ENCODE measurements at places on chromosomes 6 and 20. TPM values are rescaled to one million over a fixed set of nuclear protein-coding genes. Genes with fewer than 3 reads are reported as not detected.

The CLDN20 gene
- 0.67 TPM for polyA plus RNA-seq

DNA sequence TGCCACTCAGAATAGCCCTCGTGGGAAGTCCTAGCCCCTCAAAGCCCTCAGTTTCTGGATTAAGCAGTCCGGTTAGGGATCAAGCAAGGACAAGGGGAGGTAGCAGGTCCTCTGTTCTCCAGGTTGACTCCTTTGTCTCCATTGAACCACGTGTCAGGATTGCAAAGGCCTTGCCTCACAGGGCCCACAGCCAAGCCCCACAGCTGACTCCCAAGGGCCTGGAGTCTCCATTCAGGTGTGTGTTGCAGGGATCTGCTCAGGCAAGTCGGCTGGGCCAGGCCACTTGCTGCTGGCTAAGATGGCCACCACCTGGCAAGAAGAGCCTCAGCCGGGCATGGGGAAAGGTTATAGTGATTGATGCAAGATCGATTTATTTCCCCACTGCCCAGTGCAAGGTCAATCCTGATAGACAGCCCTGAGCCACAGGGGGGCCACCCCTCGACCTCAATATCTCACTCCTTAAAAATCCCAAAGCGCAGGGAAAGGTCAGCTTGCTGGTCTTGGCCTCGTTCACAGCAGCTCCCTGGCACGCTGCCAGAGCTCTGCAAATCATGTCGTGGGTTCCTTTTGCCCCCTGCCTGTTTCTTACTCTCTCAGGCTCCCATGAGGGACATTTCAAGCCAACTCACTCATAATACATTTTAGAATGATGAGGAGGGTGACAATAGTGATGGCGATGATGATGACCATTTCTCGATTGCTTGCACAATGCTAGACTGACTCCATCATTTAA is 75.9 kb downstream of the EDN3 start:
- no peak overlapping the region for H3K27ac ChIP-seq
- no peak for DNase-seq
- no peak overlapping the region for H3K4me3 ChIP-seq
- H3K4me1 ChIP-seq: no peaks in the 10 kb centered on the region

- no peak overlapping the region for H3K27ac ChIP-seq
- H3K36me3 ChIP-seq: peaks cover 2% of the 10 kb centered on the region
- no peak overlapping the region for H3K4me3 ChIP-seq
- H3K4me1 ChIP-seq: peaks cover 3% of the 10 kb centered on the region
- no peaks in the 10 kb centered on the region for H3K27me3 ChIP-seq
- DNase-seq: no peak
These were observed 28.8 kb downstream of the DUSP22 start for GRCh38 chr6:321158-321438.

- no peak overlapping the region for H3K27ac ChIP-seq
- peaks cover 26% of the 10 kb centered on the region for H3K4me1 ChIP-seq
- no peaks in the 10 kb centered on the region for H3K36me3 ChIP-seq
- H3K4me3 ChIP-seq: no peak overlapping the region
- no peaks in the 10 kb centered on the region for H3K27me3 ChIP-seq
- DNase-seq: no peak
These were observed 99.2 kb downstream of the LCA5 start for GRCh38 chr6:79438030-79438429.

- H3K4me1 ChIP-seq: no peaks in the 10 kb centered on the region
- no peak overlapping the region for H3K4me3 ChIP-seq
- H3K27me3 ChIP-seq: no peaks in the 10 kb centered on the region
- no peak for DNase-seq
- no peaks in the 10 kb centered on the region for H3K36me3 ChIP-seq
- no peak overlapping the region for H3K27ac ChIP-seq
These were observed 11.4 kb downstream of the CRISP3 start for GRCh38 chr6:49732781-49733180.

DNA sequence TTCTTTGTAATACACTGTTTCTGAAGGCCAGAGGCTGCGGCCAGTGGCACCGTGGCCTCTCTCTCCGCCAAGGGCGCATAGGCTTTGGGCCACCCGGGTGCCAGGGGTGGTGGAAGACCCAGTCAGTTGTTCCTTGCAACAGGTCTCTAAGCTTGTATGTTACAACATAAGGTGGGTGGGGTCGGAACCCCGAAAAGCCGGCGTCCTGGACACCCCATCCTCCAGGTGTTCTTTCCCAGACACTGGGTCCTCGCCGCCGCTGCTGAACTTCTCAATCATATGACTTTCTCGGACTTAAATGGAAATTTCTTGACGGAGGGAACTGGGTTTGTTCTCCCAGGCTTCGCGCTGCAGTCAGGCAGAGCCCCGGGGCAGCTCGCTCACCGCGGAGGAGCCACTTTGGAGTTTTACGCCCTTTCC is 983 bp upstream of the KCNQ5 start:
- H3K27ac ChIP-seq: peak overlapping the region; percentile 3
- H3K27me3 ChIP-seq: peaks cover 45% of the 10 kb centered on the region
- no peaks in the 10 kb centered on the region for H3K36me3 ChIP-seq
- no peak for DNase-seq
- peak overlapping the region; percentile 39 for H3K4me3 ChIP-seq

GRCh38 chr6:28945349-28945748 is 21.6 kb upstream of the TRIM27 start:
- H3K36me3 ChIP-seq: no peaks in the 10 kb centered on the region
- no peak overlapping the region for H3K4me3 ChIP-seq
- DNase-seq: no peak

DNA sequence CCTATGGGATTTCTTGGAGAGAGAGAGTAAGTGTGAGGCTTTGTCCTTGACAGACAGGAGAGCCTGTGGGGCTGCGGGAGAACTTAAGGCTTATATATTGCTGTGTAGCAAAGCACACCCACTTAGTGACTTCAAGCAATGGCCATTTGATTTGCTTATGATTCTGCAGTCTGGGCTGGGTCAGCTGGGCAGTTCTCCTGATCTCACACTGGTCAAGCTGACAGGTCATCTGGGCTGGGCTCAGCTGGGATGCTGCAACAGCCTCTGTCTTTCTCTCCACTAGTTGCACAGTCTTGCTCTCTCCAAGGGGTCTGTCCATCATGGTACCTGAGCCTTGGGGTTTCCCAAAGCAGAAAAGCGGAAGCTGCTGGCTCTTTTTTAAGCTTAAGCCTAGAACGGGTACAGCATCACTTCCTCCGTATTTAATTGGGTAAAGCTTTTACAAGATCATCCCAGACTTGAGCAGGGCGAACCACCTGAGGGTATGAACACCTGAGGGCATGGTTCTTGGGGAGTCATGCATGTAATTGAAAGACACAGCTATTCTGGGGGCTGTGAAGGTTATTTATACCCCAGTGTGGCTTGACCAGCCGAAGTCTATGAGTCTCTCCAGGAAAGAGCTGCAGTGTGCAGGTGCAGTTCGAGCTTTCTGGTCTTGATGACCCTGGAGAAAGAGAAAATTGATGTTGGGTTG is 13.3 kb upstream of the GGTLC1 start:
- DNase-seq: no peak
- peaks cover 2% of the 10 kb centered on the region for H3K27me3 ChIP-seq
- H3K4me3 ChIP-seq: no peak overlapping the region
- H3K27ac ChIP-seq: no peak overlapping the region

All from large intestine (tissue), 12 donors.